ENCODE measurements at places on chromosomes 1 and 21.

- no peak for DNase-seq
Observed at GRCh38 chr1:68617942-68618341, 121.1 kb upstream of the DEPDC1 start.

DNA sequence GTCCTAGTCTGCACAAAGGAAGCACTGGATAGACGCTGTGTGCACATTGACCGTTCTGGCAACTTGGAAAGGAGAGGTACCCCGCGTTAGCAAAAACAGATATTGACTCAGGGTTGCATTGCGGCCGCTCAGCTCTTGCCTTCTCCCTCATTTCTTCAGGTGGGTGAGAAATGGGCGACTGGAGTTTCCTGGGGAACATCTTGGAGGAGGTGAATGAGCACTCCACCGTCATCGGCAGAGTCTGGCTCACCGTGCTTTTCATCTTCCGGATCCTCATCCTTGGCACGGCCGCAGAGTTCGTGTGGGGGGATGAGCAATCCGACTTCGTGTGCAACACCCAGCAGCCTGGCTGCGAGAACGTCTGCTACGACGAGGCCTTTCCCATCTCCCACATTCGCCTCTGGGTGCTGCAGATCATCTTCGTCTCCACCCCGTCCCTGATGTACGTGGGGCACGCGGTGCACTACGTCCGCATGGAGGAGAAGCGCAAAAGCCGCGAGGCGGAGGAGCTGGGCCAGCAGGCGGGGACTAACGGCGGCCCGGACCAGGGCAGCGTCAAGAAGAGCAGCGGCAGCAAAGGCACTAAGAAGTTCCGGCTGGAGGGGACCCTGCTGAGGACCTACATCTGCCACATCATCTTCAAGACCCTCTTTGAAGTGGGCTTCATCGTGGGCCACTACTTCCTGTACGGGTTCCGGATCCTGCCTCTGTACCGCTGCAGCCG is 5.4 kb downstream of the GJA8 start:
- DNase-seq, result no peak

DNA sequence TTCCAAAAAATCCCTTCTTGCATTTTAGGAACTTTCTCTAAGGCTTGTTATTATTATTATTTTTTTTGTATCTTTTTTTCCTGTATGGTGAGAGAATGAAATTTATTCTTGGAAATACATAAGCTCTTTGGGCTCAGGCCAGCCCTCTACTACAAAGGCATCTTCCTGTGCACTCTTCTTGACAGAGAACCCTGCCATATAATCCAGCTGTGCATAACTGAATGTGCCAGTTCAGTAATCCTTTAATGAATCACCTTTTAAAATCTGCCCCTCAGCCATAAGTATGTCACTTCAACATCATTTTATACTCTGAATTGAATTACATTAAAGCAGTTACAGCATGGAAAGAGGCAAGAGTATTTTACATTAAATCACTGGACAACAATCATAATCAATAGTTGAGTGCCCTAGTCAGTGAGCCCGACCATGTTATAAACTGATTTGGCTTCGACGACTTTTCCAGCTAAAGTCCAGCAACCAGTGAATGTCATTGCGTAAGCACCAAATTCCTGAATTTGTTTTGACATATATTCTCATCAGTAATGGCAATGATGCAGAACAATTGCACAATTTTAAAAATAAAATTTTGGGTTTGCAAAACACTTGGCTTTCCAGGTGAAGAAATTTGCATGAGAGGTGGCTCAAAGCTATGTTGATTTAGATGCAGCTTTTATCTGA is 59.2 kb upstream of the KCNK2 start:
- DNase-seq, result no peak

DNA sequence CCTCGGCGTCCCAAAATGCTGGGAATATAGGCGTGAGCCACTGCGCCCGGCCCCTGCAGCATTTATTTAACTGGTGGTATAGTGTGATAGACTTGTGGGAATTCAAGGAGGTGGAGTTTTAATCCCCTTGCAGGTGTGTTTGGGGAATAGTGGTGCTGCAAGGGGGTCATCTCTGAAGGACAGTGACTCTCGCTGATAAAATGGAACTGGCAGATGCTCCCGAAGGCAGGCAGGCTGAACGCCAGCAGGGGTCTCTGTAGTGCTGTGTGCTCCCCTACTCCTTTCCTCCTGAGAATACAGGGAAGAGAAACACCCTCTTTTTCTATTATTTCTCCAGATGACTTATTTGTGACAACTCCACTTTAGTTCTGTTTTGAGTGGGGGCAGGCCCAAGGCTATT is 4.0 kb downstream of the OSCP1 start:
- DNase-seq, result no peak

DNA sequence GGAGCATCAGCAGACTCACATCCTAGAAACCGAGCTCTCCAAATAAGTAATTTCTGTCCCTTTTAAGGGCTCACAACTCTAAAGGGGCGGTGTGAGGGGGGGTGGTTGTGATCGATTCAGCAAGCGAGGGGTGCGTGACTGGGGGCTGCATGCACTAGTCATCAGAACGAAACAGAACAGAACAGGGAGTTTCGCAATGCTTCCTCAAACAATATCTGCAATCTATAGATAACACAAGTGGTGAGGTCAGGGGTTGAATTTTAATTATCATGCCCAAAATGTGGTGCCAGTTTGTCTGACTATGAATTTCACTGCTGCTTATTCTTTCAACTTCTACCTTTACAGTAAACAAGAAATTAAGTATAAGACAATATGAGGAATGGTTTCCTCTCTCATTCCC is 1003.0 kb upstream of the NCAM2 start:
- DNase-seq, result no peak

DNA sequence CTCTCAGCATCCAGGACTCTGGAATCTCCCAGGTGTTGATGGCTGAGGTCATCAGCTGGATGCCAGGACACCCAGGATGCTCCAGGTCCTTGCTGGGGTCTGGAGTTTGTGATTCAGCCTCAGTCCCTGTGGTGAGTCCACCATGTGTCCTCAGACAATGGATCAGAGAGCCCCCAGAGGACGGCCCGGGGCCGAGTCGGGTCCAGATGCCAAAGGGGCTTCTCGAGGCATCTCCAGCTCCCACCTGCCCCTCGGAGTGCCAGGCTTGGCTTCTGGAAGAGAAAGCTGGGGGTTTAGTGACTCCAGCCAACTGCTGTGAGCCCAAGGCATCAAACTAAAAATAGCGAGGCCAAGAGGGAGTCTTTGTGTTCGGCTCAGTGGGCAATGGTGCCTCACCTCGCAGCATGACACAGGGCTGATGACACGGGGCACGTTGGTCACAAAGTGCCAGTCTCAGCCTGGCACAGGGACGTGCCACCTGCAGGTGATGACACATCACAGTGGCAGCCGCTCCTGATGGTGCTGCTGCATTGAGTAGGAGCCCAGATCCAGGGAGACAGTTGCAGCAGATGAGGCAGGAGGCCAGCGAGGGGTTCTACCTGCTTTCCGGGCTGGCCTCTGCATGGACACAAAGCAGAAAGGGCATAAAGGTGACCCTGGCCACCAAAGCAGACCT is 10.6 kb downstream of the PDE9A start:
- DNase-seq, result no peak

- DNase-seq, result no peak
Observed at GRCh38 chr1:86477256-86477655, 8.5 kb downstream of the CLCA1 start.

DNA sequence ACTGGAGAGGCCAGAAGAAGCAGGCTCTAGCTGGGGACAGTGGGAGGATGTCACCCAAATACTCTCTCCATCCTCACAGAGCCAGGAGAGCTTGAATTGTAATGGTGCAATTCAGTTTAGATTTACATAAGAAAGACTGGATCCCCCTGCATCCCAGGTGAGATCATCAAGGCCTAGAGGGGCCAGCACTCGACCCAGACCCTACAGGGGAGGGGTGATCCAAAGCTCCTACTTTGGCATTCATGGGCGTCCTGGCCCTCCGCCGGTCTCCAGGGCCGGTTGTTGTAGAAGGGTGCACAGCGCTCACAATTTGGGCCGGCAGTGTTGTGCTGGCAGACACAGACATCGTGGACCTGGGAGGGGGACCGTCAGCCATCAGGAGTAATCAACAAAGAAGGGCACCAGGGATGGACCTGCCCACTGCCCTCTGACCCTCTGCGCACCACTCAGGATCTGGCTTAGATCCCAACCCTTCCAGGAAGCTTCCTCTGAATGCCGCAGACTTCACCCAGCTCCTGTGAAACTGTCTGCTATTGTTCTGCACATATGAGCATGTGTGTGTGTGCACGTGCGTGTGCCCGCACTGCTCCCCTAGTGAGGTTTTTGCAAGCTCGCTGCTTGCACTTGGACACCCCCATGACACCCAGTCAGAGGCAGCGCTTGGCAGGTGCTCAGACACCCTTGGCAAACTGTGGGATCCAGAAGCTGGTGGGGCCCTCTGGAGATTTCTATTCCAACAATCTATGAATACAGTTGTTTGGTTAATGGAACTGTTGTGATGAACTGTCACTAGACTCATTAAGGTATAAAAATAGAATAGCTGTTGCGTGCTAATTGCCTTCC is 21.6 kb downstream of the LAMB3 start:
- DNase-seq, result no peak

DNA sequence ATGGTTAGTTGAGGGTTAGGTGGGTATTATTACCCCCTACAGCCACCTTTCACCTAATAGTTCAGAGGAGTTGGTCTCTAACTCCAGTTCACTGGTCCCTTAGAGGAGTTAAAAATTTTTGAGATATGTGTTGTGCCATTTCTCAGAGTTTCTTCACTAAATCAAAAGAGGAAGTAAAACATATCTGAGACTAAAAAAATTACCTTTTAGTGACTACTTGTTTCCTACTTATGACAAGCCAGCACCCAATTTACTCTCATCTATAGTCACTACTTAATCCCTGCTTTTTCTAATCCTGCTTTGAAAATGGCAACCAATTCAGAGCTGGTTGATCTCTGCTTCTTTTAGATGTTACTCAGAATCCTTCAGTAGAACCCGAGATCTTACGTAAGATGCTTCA is 1316.8 kb upstream of the B3GALT2 start:
- DNase-seq, result no peak

- DNase-seq, result no peak
Observed at GRCh38 chr1:233971753-233972152, 67.3 kb downstream of the SLC35F3 start.

- DNase-seq, result no peak
Observed at GRCh38 chr1:111615870-111616715, 3.5 kb upstream of the RAP1A start.

DNA sequence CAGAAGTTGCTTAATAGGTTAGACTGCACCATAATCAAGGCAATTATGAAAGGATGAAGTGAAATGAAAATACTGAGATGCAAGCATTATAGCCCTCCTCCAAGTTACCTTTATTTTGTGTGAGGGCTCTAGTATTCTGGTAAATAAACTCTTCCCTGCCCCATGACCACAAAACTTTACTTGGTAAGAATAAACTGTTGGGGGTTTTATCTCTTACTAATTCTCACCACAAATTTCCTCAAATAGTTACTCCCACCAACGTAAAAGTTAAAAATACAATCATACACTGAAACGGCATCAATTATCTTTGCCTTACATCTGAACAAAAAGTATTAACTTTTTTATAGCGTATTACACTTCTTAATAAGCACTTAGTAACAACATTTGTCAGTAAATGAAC is 29.5 kb downstream of the C21orf91 start:
- no peak for DNase-seq

GRCh38 chr21:42703136-42703908 is 49.9 kb downstream of the PDE9A start:
- DNase-seq, result no peak

Data from SW 1271 (cell line).